CD4-positive, alpha-beta T cell treated with Interleukin-6 at 100 ng/mL for 8 hours (primary cell): ENCODE measurements at places on chromosomes 7 and 10.

DNA sequence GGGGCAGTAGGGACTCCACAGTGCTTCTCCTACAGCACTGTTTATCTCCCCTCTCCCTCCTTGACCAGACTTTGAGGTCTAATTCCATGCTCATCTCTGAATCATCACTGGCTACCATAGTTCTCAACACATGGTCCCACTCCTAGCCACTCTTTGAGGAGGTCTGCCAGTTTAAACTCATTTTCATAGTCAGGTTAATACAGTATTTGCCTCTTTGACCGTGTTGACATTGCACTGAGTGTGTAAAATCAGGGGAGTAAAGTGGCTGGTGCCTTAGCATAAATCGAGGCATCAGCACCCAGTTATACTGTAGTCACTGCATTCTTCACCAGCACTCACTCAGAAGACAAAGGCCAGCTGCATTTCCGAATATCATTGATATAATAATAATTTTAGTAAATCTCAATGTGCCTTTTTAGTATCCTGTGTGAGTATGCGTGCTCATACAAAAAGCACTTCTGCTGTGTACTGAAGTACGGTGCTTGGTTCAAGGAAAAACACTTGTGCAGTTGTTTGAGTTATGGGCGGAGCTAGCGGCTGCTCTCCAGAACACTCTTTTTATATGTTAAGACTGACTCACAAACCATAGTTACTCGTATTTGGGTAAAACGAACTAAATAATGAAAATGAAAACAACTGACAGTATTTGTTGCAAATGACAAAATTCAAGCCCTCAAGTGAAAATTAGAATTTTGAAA lies 89.7 kb downstream of the GALNT11 start:
- no peak for DNase-seq

DNA sequence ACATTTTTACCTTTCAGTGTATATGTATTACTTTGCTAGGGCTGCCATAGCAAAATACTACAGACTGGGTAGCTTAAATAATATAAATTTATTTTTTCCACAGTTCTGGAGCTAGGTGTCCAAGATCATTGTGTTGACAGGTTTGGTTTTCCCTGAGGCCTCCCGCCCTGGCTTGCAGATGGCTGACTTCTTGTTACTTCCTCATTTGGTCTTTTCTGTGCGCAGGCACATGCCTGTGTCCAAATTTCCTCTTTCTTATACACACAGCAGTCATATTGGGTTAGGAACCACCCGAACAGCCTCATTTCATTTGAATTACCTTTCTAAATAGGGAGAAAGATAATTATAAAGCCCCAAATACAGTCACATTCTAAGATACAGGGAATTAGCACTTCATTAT lies 521.6 kb upstream of the SORCS1 start:
- DNase-seq, result no peak

- no peak for DNase-seq
Observed at GRCh38 chr10:112952282-112953173, 2.5 kb downstream of the TCF7L2 start.

GRCh38 chr10:114925587-114926586 lies 12.1 kb upstream of the TRUB1 start:
- no peak for DNase-seq

GRCh38 chr7:137601642-137602041 lies 245.1 kb downstream of the DGKI start:
- no peak for DNase-seq
